ENCODE measurements at places on chromosomes 6 and 20.

DNA sequence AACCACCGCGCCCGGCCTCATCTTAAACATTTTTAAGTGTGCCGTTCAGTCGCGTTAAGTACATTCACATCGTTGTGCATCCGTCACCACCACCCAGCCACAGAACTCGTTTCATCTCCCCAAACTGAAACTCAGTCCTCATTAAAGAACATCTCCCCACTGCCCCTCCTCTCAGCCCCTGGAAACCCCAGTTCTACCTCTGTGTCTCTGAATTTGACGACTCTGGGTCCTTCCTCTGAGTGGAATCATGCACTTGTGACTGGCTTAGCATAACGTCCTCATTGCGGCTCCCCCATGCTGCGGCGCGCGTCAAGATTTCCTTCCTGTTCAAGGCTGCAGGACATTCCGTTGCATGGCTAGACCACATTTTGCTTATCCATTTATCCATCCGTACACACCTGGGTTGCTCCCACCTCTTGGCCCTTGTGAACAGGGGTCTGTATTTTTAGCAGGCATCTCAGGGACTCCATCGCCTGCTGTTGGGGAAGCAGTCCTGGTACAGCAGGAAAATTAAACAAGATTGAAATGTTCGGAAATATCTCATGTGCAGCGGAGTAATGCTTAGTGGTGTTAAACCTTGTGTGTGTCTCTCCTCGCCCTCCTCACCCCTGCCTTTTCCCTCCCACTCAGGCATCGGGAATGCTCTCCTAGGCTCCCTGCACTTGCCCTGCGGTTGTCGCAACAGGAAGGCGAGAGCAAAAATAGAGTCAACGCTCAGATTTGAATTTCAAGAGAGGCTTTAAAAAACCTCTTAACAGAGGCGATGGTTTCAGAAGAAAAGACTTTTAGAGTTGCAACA lies 127.9 kb downstream of the PXDC1 start:
- DNase-seq = no peak

GRCh38 chr20:53539516-53539915 lies 54.1 kb downstream of the ZNF217 start:
- no peak for DNase-seq

- no peak for DNase-seq
These were observed 10.0 kb upstream of the ANKRD60 start for GRCh38 chr20:58238490-58238889.

- DNase-seq = no peak
These were observed 46.6 kb downstream of the ZNF831 start for GRCh38 chr20:59210186-59210585.

DNA sequence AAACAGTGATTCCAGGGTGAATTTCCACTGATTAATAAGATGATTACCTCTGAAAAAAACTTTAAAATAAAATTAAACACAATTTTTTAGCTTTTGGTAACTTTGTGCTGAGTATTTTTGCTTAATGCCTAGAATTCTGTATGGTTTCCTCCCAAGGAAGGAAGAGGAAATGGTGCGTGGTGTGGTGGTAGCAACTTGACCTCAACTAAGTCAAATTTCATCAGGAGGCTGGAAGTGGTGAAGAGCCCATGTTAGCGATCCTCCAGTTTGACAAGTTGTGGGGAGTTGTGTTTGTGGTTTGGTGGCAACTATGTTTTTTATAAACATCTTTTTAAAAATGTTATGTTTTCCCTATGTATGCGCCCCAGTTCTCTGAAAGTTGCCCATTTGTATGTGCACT lies 5.0 kb upstream of the RTF2 start:
- DNase-seq = no peak

- DNase-seq = no peak
These were observed 20.7 kb downstream of the LRRC1 start for GRCh38 chr6:53815381-53816119.

DNA sequence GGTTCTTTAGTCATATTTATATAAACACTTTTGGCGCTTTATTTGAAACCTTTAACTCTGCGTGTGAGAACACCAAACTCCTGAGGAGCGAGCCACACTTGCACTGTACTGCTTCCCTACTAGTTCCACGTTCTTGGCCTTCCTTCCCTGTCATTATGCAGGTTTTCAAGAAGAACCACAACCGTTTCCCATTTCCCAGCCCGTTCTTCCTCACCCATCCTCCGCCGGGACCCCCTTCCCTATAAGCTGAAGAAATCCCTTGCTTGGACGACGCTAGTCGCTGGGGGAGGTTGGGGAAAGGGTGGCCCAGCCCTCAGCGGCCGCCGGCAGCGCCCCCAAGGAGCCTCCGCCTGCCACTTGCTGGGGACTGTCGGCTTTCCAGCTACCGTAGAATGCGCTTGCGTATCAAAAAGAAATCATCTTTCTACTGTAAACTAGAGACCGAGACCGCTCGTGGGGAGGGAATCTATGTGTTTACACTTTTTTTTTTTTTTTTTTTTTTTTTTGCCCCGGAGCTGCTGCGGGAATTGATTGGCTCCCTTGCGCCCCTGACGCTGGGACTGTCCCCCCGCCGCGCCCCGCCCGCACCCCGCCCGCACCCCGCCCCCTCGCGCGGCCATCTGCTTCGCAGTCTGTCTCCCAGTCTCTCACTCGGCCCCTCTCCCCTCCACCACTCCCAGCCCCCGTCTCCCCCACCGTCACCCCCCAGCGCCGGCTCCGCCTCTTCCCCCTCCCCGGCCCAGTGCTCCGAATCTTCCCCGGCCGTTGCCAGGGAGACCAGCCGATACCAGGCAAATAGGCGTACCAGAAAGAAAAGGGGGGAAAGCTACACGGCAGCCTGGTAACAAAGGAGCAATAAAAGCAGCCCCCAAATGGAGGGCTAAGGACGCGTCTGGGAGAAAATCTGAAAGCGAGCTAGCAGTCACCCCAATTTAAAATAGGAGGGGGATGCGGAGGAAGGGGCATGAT lies 2.3 kb upstream of the MARCKS start:
- peak; percentile 52 for DNase-seq

DNA sequence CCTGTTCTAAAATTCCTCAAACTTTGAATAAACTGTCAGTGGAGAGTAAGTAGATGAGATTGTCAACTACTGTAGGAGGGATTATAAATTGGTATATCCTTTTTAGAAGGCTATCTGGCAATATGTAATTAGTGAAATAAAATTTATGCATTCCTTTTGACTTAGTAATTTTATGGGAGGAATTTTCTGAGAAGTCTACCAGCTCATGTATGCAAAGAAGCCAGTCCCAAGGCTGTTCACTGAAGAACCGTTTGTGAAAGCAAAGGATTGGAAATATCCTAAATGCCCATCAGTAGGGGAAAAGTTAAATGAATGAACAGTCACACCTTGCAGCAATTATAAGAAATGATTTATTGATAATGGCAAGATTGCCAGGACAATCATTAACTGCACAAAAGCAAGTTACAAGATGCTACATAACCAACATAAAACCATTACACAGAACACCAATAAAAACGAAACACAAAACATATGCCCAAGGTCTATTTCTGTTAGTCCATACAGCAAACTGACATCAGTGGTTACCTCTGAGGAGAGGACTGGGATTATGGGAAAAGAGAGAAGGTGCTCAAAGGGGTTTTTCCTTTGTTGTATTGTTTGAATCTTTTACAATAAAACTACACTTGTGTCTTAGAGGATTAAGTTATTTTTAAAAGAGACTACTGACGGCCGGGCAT lies 4.6 kb upstream of the DSTN start:
- peak; percentile 39 for DNase-seq

GRCh38 chr6:157164972-157165371 lies 158.3 kb downstream of the TMEM242 start:
- no peak for DNase-seq

GRCh38 chr6:82072751-82073150 lies 174.8 kb downstream of the IBTK start:
- no peak for DNase-seq
